ENCODE measurements at places on chromosomes 7 and 10. TPM values are rescaled to one million over a fixed set of nuclear protein-coding genes. Genes with fewer than 3 reads are reported as not detected.

DNA sequence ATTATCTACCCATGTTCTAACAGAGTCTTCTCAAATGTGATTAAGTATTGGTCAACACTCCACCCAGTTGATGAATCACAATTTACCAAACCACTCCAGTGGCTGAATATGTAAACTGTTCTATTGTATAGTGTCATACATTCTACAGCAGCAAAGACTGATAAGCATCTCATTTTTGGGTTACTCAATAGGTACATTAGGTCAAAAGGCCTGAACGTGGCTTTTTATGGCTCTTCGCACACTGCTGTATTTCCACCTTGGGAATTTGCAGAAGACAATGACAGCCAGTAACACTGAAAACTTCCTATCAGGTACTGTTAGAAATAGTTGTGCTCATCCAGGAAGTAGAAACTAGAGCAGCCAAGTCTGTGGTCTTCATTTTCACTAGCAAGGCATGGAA lies 166.9 kb downstream of the GLI3 start:
- no peak for DNase-seq

DNA sequence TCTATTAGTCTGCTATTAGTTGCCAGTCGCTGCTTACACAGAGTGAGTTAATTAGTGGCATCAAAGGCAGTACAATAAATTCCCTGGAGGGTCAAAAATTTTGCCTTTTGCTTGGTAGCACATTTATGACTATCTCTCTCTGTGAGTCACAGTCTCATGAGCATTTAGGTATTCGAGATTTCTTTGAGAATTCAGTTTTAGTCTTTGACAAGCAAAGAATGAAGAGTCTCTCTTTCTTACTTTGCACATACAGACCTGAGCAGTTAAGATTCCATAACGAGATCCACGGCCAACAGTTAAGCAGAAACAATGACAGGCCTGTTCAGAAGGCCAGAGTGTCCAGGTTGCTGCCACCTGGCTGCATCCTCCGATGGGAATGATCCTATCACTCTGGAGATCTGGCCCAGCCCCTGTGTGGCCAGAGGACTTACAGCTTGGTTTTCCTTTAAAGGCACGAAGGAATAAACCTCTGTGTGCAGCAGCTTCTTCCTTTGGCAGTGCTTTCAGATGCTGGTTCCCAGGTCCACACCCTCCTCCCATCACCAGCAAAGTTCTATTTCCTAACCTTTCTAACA lies 80.6 kb downstream of the GLI3 start:
- no peak for DNase-seq

- no peak for DNase-seq
Measured at GRCh38 chr10:128035557-128035973, 90.7 kb downstream of the MKI67 start.

Gene CALHM1
- not detected for total RNA-seq
